Activated CD4-positive, alpha-beta T cell treated with anti-CD3 and anti-CD28 coated beads for 4 hours (primary cell): ENCODE measurements at places on chromosomes 5 and 9.

GRCh38 chr9:4225291-4226028 is 74.4 kb downstream of the GLIS3 start:
- DNase-seq, result no peak

- no peak for DNase-seq
Observed at GRCh38 chr9:10252174-10252573, 360.6 kb downstream of the PTPRD start.

DNA sequence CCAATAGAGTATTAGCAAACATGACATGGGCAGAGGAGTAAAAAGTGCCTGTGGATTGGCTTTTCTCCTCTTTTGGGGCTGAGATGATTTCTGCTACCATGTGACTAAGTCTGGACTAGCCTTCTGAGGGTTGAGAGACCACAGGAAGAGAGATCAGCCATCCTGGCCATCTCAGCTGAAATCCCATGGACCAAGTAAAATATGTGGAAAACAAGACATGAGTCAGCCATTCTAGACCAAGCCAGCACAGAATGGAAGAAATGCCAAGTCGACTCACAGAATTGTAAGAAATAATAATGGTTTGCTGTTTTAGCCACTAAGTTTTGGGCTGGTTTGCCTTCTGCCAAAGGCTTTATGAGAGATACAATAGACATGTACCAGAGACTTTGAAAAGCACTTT is 377.8 kb downstream of the CHSY3 start:
- no peak for DNase-seq

GRCh38 chr9:71079451-71079850 is 42.0 kb downstream of the TRPM3 start:
- no peak for DNase-seq

- DNase-seq, result no peak
Observed at GRCh38 chr5:175032013-175032412, 307.6 kb downstream of the MSX2 start.

GRCh38 chr5:15902066-15902465 is 277.5 kb downstream of the MARCHF11 start:
- no peak for DNase-seq

DNA sequence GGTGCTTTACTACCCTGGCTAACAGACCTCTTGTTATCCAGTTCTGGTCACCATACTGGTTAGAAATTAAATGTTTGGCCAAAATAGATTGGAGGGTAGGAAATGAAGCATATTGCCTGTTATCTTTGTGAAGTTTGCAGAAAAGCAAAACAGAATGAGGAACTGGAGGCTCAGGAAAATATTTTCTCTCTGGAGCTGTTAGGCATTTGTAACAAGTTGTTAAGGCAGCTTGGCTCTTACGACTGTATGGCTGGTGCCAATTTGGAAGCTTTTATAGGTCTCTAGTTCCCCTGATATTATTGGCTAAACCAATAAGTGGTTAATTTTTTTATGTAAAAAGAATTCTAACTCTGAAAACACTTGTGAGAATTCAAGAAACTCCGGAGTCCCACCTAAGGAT is 35.8 kb downstream of the CDH6 start:
- DNase-seq, result no peak

- DNase-seq, result no peak
Observed at GRCh38 chr5:134135091-134135655, 20.7 kb downstream of the TCF7 start.

DNA sequence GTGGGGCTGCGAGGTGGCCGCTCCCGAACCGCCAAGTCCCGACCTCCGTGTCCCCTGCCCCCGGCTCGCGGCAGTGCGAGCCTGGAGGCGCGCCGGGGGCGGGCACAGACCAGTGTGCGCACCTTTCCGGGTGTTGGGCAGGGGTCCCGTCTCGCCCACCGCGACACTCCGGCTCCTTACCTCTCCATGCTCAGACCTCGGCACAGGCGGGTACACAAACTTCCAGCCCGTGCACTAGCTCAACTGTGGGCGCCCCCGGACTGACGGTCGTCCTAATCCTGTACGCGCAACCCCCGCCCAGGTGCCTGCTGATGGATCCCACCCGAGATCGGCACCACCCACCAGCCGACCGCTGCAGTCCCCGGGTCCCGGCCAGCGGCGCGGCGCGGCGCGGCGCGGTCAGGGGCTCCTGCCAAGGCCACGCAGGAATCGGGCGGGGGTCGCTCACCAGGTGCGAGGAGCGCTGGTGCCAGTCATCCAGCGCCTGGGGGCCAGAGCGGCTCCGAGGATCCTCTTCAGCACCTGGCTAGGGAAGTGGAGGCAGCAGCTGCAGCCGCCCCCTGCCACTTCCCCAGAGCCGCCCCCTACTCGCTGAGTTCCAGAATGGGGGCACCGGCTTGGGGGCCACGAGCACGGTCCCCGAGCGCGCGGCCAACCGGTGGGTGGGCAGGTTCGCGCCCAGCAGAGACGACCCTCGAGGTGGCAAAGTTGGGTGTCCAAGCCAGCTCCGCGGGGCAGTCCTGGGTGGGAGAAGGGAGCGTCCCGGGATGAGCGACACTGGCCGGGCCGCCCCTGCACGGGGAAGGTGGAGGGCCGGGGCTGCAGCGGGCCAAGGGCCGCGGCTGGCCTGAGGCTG is 511 bp downstream of the SEMA5A start:
- no peak for DNase-seq

DNA sequence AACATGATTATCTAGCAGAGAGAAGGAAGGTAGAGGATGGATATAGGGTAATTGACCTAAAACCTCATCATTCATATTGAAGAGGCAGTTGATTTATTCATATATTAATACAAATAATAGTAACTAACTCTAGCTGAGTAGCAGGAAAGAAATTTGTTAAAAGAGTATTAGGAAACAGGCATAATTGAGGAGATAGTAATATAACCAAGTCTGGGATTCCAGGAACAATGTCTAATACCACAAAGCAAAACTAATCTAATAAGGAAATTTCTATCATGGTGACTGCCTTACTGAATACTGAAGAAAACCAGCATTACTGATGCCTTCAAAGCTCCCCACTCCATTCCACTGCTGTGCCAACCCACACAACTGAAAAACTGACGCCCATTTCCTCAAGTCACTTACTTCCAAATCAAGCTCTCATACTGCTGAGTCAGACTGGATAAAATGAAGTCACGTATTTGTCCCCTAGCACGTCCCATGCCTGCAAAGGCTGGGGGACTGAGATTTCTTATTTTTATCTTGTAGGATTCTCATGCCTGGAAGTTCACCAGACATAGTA is 153.9 kb downstream of the SMC2 start:
- no peak for DNase-seq

GRCh38 chr5:34841816-34842215 is 2.9 kb downstream of the TTC23L start:
- no peak for DNase-seq

- DNase-seq, result peak; percentile 33
Observed at GRCh38 chr5:32542216-32543059, 42.9 kb upstream of the SUB1 start.

- peak; percentile 46 for DNase-seq
Observed at GRCh38 chr5:14685757-14686156, 21.2 kb downstream of the OTULIN start.

- DNase-seq, result no peak
Observed at GRCh38 chr5:9240431-9240830, 305.4 kb downstream of the SEMA5A start.
